NB4 (cell line): ENCODE measurements at places on chromosomes 11 and 22.

- DNase-seq, result no peak
These were observed 39.7 kb downstream of the DEUP1 start for GRCh38 chr11:93370260-93370659.

DNA sequence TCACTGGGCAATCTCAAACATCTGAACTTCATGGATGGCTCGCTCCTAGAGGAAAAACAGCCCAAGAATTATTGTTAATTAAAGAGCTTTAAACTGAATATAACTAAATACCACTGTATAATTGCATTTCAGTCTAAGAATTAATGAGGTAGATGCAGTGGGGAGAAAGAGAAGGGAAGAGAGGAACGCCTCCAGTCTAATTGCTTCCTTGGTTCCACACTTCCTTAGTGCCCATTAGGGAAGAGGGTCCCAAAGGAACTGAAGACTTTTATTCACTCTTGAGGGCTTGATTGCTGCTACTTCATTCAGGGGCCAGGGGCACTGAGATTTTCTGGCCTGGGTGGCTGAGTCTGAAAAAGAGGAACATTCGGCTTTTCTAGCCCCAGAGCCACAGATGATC is 11.8 kb upstream of the OR10G7 start:
- no peak for DNase-seq

DNA sequence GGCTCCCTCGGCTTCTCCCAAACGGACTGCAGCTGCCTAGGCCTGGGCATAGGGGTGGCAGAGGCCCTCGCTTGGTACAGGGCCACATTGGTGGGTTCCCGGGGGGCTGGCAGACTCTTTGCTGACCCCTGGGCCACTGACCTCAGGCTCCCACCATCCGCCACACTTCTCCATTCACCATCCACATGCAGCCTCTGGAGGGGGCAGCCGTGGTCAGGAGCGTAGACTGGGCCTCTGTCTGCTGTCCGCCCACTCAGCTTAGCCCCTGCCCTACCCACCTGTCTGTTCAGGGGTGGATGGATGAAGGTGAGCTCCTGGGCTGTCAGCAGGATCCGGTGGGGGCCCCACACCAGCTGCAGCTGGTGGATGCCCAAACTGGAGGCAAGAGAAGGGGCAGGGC is 45.7 kb upstream of the LRRC32 start:
- no peak for DNase-seq

DNA sequence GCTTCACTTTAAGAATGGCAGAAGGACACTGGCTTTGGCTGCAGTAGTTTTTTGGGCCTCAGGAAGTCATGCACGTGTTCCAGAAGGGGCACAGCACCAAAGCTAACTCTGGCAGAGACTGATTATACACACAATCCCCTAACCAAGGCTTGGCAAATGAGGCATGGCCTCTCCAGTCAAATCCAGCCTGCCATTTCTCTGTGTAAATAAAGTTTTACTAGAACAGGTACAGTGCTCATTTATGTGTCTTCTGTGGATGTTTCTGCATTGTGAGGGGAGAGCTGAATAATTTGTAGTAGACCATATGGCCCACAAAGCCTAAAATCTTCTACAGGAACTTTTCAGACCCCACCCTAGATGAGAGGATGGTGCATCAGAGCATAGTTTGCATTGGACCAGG is 46.4 kb upstream of the MN1 start:
- no peak for DNase-seq

GRCh38 chr11:115910379-115910778 is 406.2 kb upstream of the CADM1 start:
- DNase-seq, result no peak

DNA sequence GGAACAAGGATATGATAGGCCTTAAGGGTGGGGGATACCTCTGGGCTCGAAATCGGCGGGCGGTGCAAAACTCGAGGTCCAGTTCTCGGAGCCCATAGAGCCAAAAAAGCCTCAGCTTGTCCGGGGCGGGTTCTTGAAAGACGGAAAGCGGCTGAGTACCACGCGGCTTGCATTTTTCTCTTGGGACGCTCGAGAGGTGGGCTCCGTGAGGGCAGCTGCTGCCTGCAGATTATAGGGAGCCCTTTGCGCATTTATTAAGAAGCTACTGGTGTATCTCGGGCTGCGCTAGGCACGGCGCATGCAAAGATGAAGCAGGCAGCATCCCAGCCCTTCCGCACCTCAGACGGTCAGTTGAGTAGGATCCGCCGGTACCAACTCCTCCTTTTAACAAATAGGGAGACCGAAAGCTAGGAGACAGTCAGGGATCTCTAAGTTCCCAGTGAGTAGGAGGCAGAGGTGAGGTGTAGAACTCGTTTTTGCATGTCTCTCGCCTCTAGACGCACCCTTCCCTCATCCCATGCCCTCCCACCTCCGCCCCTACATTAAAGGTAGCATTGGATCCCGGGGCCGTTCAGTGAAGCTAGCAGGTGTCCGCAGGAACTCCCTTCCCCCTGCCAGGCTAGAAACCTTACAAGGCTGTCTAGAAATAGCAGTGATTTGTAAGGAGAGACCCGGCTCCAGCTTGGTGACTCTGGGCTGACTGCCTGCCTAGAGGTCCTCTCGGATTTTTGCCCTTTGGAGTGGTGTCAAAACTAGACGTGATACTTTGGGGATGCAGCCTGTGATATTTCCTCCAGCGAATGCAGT is 768 bp downstream of the LDHA start:
- DNase-seq, result peak; percentile 44

DNA sequence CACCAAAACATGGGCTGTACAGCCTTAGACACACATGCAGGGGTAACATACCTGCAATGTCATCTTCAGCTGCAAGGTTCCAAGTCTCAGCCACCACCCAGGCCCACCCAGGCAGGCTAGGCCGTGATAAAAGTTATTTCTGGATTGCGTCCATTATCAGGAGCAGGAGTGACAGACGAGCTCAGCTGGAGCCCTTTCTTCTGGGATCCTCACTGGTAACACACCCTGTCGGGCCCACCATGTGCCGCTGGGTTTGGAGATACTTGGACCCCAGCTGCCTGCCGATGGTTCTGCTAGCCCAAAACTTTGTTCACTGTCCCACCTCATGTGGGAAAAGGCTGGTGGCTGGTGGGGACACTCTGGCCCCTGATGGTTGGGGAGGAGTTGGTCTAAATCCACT is 24.8 kb downstream of the TMPRSS5 start:
- no peak for DNase-seq

DNA sequence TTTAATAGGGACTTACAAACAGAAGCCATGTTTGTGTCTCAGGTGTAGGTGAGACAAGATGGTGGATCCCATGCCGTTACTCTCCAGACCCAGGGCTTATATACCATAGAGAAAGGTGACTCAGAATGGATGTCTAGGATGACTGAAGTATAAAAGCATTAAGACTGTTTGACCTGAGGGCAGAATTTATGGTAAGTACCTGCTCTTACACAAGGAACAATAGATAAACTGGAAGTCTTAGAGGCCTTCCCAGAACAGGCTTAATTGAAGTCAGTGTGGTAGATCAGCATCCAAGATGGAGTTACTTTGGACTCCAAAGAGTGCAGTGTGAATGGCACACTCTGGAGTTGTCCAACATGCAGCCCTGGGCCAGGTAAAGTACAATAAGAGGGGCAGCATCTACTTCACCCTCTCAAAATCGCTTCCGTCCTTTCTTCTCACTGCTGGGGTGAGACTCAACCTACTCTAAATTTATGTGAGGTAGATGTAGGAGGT is 387.0 kb upstream of the DDI1 start:
- DNase-seq, result no peak

DNA sequence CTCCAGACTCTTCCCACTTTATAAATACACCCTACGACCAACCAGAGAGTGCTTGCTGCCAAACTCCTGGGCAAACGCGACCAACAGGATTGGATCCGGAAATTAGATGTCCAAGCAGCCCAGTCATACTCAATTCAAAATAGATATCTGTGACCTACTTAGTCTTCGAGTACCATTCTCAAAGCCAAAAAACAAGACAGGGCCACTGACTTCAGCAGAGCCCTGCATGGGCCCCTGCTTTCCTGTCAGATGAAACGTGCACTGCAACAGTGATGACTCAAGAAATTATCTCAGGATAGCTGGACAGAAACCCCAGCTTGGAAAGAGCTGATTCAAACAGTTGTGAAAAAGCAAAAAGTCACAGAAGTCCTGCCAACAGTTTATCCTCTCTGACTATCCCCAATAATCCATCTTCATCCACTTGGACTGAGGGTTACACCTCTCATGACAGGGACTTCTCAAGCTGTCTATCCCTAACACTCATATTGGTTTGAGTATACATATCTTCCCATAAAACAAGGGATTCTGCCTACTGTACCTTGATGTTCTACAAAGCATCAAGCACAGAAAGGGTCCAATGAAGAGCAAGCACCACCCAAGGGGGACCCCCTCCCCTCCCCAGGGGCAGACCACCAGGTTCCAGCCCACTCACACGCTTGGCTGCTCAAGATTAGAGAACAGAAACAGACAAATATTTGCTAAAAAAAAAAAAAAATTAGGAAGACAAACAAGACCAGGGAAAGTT is 17.4 kb downstream of the SMCO4 start:
- peak; percentile 49 for DNase-seq

- DNase-seq, result no peak
These were observed 4.3 kb upstream of the OR52E1 start for GRCh38 chr11:5065027-5065426.
